CD4-positive, alpha-beta T cell treated with Interleukin-2 at 100 ng/mL for 4 hours (primary cell): ENCODE measurements at places on chromosomes 6 and 20.

GRCh38 chr6:144017166-144018094, 9.4 kb upstream of the PLAGL1 start:
- no peak for DNase-seq

GRCh38 chr6:7088076-7088742, 19.6 kb upstream of the RREB1 start:
- no peak for DNase-seq

- DNase-seq: no peak
Measured at GRCh38 chr20:25148982-25149846, 46.3 kb upstream of the ENTPD6 start.

DNA sequence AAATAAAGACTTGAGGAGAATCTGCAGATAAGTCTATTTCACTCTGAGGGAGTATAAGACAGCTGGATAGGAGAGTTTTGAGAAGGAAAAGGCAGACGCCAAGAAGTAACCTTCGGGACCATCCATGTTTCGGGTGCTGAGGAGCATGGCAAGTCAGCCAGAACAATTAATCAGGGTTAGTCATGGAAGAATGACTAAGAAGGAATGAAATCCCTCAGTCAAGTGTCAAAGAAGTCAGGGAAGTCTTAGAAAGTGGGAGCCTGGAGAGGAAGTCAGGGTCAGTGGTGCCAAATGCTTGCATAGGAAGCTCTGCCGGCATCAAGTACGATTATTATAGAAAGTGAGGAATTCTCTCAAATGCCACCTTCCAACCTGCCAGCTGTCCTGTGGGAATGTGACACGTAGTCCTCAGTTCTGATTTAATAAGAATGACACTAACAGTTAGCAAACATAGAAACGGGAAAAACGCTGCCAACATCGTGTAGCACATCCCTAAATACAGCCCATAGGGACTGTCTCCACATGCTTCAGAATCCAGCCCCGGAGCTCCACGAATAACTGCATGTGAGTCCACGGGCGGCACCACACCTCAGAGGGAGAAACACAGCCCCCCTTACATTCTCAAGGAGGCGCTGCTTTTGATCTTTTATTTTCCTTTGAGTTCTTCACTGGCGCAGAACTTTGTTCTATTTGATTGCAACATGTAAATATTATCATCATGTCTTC, 602.7 kb downstream of the PRKN start:
- no peak for DNase-seq
